ENCODE measurements at places on chromosomes 6 and 20.

- no peak for DNase-seq
Measured at GRCh38 chr20:48065833-48066232, 280.6 kb upstream of the SULF2 start.

- no peak for DNase-seq
Measured at GRCh38 chr6:85404564-85405174, 45.2 kb upstream of the NT5E start.

DNA sequence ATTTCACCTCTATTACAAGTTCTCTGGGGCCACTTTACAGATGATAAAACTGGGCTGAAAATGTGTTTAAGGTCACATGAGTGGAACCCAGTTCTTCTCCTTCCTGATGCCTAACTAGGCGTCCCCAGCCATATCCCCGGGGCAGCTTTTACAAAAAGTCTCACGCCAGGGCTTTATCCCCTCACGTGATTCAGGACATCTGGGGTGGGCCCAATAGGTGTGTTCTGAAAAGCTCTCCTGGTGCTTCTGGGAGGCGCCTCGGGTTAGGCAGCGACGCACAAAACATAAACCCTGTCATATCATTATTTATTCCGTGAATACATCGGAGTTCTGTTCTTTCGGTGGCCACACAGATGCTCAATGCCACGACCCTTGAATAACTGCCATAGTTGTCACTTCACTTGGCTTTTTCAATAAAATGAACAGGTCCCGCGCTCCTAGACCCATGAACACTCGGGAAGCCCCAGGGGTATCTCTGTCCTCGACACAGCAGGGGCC is 32.1 kb downstream of the SF3B5 start:
- no peak for DNase-seq

DNA sequence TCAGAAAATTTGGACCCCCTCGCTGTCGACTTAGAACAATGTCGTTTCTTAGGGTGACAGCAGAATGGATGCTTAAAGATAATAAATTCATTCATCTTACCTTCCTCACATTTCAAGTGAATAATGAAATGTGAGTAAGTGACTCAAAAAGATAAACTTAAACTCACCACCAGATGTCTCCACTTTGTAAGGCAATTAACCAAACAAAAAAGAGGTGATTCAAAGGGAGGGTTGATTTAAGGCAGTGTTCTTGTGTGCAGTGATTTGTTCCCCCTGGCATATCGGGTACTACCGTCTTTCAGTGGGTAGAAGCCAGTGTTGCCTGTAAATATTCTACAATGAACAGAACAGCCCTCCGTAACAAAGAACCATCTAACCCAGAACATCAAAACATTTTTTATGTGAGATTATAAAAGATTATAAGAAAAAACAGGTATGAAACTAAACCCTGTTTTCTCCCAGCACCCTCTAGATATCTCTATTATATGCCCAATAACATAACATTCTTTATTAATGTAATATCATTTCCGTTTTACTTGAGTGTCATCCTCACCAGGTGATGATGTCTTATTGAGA is 589.7 kb downstream of the CBLN4 start:
- DNase-seq: no peak

DNA sequence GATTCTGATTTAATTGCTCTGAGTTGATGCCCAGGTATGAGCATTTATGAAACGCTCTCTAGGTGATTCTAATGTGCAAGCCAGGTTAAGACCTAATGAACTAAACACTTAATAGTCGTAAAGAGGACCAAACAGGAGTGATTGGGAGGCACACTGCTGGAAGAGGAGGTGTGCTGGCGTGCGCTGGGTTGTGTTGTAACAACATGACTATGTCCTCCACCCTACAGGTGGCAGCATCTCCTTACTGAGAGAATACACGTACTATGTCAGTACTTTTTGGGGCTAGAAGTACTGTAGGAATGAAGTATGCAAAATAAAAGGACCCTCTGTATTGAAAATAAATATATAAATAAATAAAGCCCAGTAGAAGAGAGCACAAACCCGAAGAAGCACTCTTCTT is 11.9 kb downstream of the C6orf89 start:
- no peak for DNase-seq

DNA sequence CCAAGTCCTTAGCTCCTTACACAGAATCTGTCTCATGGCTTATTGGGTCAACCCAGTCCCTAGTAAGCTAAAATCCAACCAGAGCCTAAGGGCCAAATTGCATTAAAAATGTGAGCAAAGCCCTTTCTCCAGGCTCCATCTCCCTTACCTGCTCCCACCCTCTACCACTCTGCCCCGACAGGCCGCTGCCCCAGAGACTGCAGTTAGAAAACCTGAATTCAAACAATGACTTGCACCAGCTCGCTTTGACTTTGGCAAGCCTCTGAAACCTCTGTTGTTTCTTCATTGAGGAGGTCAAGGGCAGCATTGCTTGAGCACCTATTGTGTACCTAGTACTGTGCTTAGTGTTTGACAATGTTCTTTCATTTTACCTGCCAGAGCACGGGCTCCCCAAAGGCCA is 188.1 kb upstream of the PMEPA1 start:
- DNase-seq: no peak

- DNase-seq: no peak
Measured at GRCh38 chr6:110606151-110606550, 129.7 kb upstream of the SLC22A16 start.

GRCh38 chr6:66496659-66497058 is 789.6 kb upstream of the EYS start:
- no peak for DNase-seq
